ENCODE measurements at places on chromosomes 1 and 21.

DNA sequence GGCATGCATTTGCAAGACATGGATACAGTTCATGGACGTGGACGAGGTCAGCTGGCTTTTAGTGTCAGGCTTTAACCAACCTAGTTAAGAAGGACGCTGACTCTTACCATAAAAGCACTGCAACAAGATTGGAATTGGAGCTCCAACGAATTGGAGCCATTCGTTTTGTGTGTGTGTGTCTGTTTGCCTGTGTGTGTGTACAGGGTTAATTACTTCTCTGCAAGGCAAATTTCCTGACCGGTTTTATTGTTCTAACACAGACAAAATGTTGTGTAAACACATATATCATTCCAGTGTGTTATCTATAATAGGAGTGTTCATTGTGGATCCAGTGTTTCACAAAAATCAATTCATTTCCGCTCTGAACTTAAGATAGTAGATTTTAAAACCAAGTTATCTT lies 7.9 kb downstream of the ITSN1 start:
- DNase-seq = no peak

DNA sequence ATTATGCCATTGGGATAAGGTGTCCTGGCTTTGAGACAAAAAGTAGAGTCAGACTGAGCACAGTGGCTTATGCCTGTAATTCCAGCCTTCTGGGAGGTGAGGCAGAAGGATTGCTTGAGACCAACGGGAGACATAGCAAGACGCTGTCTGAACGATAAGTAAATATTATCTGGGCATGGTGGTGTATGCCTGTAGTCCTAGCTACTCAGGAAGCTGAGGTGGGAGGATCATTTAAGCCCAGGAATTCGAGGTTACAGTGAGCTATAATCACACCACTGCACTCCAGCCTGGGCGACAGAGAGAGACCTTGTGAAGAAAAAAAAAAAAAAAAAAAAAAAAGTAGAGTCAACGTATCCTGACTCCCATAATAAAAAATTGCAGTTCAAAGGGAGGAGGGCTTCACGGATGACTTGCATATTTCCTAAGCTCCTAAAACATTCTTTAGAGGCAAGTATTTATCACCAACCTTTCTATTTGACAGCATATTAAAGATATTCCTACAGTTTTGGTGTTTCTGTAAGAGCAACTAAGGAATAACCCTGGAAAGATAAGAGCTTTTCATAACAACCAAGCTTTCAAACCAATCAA lies 141.2 kb downstream of the SLC44A5 start:
- no peak for DNase-seq

- DNase-seq = peak; percentile 14
Observed at GRCh38 chr1:225772323-225772768, 5.3 kb upstream of the SRP9 start.

GRCh38 chr1:1407636-1408318 lies 684 bp upstream of the MRPL20 start:
- DNase-seq = peak; percentile 25

DNA sequence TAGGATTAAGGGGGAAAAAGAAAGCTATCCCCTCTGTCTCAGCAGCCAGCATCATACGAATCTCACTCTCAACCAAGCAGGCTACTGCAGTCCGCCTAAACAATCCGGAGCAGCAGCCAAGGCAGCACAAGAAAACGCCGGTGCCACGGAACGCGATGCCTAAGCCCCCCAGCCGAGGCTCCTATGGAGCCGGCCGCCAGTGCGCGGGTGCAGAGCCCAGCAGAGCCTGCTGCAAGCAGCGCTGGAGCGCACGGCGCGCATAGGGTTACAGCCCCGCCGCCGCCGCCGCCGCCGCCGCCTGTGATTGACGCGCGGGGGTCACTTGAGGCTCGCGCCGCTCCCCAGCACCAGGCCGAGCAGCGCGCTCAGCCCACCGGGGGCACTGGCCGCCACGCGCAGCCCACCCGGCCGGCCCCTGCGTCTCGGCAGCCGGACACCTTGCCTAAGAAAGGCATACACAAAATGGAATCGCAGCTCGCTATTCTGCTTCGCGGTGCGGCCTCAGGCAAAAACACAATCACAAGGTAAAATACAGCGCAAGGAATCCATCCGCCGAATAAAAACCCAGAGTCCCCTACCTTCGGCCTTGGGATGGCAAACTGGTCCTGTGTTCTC lies 780 bp downstream of the HIVEP3 start:
- DNase-seq = no peak

GRCh38 chr1:44405798-44406736 lies 1.0 kb downstream of the RNF220 start:
- DNase-seq = peak; percentile 28

- no peak for DNase-seq
Observed at GRCh38 chr1:51168936-51169335, 66.9 kb downstream of the C1orf185 start.

DNA sequence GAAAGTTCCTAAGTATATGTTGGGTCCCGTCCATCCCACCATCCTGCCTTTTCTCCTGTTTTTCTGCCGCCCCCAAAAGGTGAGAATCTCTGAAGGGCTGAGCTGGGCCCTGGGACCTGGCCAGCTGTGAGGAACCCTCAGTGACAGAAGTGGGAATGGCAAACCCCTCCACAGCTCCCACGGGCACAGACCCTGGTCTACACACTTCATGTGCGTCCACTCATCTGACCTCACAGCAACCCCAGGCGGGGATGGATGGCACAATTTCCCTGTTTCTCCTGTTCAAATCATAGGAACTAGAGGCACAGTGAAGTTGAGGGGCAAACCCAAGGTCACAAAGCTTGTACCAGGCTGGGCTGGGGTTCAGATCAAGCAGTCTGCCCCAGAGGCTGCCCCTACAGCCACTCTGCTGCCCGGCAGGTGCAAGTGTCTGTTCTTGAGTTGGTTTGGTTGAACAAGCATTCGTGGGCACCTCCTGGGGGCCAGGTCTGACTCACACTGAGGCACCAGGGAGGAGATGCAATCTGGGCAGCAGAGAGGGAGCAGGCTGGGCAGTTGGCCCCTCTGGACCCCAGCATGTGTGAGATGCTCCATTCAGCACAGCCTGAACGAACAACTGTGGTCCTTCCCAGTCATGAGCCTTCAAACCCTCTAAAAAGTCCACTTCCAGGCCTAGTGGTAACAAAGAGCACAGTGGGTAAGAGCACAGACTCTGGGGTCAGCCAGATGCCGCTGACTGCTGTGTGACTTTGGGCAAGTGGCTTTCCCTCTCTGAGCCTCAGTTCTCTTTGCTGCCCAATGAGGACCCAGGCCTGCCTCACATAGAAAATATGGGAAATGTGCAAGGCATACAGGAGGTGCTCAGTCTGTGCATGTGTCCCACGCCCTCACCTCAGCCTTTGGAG lies 4.0 kb downstream of the EDN2 start:
- DNase-seq = no peak

GRCh38 chr1:183565261-183565660 lies 25.0 kb downstream of the NCF2 start:
- no peak for DNase-seq

DNA sequence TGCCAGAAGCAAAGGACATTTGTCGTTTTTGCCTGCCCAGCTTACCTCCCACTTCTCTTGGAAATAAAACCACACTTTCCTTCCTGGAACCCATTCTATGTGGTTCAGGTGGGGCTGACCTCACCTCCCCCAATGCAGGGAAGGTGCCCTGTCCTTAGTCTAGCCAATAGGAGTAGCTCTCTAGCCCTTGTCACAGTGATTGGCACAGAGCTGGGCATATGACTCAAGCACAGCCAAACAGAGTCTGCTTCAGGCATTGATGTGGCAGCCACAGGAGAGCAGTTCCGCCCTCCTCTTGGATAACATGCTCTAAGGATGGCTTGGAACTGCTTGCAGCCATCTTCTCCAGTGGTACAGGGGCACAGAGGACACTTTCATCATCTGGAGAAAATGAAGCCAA lies 134.0 kb downstream of the LRIG2 start:
- no peak for DNase-seq

DNA sequence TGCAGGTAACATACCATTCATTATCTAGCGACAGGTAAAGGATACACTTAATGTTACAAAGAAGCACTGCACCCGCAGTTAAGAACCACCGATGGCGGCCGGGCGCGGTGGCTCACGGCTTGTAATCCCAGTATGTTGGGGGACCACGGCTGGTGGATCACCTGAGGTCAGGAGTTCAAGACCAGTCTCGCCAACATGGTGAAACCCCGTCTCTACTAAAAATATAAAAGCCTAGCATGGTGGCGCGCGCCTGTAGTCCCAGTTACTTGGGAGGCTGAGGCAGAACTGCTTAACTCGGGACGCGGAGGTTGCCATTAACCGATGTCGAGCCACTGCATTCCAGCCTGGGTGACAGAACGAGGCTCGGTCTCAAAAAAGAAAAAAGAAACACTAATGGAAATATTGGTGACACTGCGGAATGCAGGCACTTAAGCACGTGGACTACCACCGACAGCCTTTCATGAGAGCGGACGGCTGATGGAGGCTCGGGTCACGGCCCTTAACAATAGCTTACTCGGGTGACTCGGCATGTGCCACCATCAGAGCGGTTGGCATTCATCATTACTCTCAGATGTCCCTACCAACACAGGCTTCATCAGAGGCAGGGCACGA lies 542 bp downstream of the GAS5 start:
- DNase-seq = no peak

DNA sequence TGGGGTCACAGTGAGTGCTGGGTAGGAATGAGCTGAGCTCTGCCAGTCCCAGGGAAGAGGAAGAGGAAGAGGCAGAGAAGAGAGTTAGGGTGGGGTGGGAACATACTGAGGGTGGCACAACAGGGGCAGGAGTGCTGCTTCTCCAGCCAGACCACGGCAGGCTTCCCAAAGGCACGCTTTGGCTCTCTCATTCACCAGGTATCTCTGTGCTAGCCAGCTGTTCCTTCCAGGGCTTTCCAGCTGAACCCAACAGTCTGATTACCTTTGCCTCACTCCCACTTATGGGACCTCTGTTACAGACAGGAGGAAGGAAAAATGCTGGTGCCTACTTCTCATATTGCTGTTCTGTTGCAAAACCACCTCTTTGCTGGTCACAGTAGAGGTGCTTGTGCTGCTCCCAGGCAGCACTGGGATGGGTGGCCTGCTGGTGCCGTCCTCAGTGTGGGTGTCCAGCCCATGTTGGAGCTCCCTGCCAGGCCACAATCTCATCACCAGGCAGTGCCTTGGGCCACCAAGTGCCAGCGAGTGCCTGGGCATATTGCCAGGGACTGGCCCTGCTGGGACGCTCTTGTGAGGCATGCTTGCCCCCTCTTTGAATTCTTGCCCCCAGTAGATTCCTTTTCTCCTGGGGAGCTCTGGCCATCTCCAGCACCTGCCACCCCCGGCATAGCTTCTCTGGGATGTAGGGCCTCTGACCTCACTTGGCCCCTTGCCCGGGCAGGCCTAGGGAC lies 2.1 kb downstream of the ADORA1 start:
- no peak for DNase-seq

- no peak for DNase-seq
Observed at GRCh38 chr1:12542138-12542465, 75.9 kb downstream of the DHRS3 start.

DNA sequence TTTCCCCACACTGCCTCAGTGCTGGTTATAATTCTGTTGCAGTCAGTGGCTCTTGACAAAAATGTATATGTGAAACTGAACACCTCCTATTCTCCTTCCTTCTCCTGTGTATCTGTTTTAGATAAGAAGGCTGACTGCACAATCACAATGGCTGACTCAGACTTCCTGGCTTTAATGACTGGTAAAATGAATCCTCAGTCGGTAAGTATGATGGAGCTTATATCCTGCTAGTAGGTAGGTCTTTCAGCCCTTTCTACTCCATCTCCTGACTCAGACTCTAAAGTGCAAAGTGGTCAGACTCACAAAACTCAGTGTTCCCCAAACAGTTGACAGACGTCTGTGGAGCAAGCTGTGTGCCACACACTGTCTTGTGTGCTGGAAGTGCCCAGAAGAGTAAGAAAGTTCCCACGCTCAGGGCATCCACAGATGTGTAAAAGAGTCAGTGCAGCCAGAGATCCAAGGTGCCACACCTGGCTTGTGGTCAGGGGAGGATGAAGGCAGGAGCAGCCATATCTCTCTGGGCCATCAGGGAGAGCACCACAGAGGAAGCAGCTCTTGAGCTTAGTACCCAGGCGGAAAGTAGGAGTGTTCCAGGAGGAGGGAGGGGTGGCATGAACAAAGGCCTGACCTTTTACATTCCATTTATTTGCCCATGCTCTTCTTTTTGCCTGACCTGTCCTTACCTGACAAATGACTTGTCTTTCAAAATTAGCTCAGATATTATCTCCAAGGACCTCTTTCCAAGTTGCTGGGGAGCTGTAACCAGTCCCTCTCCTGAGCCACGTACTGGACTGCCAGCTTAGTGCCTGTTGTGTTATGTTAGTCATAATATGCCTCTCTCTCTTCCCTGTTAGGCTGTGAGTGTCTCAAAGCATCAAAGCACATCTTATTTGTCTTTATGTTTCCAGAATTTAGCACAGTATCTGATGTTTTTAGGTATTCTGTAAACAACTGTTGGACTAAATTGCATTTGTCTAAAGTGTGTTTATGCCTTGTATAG lies 14.0 kb upstream of the PODN start:
- no peak for DNase-seq

- DNase-seq = no peak
Observed at GRCh38 chr1:208202333-208202995, 41.7 kb downstream of the PLXNA2 start.

DNA sequence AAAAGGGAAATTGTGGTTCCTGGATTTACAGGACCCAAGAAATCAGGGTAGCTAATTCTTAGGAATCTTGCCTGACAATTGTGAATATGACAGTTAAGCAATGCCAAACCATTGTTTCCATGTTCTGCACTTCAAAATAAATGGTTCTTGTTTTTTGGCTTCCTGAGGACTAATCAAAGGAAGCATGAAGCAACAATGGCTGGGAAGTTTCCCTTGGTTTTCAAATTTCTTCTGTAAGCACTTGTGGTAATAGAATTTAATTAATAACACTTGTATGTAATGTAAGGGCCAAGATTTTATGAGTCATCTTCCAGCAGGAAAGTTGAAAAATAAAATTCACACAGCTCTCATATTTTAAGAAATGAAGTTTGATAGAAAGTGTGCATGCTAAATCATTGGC lies 31.7 kb downstream of the JAM2 start:
- DNase-seq = no peak

- DNase-seq = no peak
Observed at GRCh38 chr1:25647863-25648262, 31.3 kb downstream of the MAN1C1 start.

DNA sequence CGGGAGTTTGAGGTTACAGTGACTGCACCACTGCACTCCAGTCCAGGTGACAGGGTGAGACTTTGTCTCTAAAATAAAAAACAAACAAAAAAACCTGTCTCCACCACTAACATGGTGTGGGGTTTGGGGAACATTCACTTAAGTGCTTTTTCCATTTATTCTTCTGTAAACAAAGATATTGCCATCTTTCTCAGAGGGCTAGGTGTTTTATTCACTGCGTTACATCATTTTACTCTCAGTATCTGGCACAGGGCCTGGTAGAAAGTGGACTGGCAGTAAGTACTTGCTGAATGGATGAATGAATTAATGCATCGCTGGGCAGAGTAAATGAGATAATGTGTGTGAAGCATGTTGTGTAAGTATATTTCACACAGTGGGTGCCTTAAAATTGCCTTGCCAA lies 20.1 kb downstream of the KIAA0040 start:
- no peak for DNase-seq

DNA sequence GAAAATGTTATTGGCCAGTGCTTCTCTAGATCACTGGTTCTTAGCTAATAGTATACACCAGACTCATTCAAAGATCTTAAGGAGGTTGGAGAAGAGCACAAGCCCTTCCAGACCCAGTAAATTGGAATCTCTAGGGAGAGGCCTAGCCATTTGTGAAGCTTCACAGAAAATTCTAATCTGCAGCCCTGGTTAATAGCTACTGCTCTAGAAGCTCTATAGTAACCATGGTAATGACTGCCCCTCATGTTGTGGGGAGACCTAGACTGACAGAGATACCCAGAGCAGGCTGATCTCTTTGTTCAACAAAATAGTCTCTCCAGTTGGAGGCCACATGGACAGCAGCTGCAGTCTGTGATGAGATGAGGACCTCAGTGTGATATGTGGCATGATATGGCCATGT lies 31.7 kb downstream of the ARID1A start:
- no peak for DNase-seq
